HFFc6 (cell line): ENCODE measurements at places on chromosomes 16 and 17. TPM values are rescaled to one million over a fixed set of nuclear protein-coding genes. Genes with fewer than 3 reads are reported as not detected.

DNA sequence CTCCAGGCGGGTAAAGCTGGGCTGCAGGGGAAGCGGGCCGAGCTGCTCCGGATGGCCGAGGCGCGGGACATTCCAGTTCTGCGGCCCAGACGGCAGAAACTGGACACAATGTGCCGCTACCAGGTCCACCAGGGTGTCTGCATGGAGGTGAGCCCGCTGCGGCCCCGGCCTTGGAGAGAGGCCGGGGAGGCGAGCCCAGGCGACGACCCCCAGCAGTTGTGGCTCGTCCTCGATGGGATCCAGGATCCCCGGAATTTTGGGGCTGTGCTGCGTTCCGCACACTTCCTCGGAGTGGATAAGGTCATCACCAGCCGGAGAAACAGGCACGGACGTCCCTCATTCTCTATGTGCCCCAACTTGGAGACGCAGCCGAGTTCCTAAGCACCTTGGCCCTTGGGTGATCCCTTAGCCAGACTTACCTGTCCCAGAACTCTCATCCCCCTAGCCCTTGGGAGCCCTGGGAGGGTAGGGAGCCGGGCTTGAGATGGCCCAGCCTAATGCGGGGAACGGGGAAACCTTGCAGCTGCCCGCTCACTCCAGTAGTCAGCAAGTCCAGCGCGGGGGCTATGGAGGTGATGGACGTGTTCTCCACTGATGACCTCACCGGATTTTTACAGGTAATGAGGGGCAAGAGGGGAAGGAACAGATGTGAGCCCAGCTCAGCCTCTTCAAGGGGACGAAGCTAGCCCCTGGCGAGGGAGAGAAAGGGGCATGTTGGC lies 806 bp downstream of the MRM1 start:
- peaks cover 9% of the 10 kb centered on the region; the same call in 1 of the 2 replicates for H3K36me3 ChIP-seq
- H3K4me3 ChIP-seq: peak overlapping the region; percentile 94
- peaks cover 43% of the 10 kb centered on the region for H3K4me1 ChIP-seq

- DNase-seq: no peak
- H3K4me1 ChIP-seq: peaks cover 6% of the 10 kb centered on the region; the same call in 1 of the 2 replicates
- H3K36me3 ChIP-seq: no peaks in the 10 kb centered on the region; the same call in 1 of the 2 replicates
- H3K27me3 ChIP-seq: no peaks in the 10 kb centered on the region; the same call in none of the 2 replicates
- no peak overlapping the region for H3K4me3 ChIP-seq
- no peak overlapping the region for H3K27ac ChIP-seq
Measured at GRCh38 chr16:89695086-89695874, 6.2 kb downstream of the SPATA2L start.

DNA sequence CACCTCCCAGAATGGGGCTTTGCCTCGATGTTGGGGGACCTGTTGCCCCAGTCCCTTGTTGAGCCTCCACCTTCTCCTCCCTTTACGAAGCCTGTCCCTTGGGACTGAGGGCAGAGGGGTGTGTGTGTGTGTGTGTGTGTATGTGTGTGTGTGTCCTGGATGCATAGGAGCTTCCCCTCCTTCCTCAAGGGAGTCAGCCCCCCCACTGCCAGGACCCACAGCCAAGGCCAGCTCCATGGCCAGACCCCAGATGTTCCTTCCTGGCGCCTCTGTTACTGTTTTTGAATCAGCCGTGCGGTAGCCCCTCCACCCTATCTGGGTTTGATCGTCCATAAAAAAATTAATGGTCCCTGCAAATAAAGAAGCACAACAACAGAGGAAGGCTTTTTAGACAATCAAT lies 17.7 kb upstream of the DOK4 start:
- DNase-seq: no peak
- H3K36me3 ChIP-seq: no peaks in the 10 kb centered on the region
- no peak overlapping the region for H3K4me3 ChIP-seq
- H3K27me3 ChIP-seq: peaks cover 61% of the 10 kb centered on the region

DNA sequence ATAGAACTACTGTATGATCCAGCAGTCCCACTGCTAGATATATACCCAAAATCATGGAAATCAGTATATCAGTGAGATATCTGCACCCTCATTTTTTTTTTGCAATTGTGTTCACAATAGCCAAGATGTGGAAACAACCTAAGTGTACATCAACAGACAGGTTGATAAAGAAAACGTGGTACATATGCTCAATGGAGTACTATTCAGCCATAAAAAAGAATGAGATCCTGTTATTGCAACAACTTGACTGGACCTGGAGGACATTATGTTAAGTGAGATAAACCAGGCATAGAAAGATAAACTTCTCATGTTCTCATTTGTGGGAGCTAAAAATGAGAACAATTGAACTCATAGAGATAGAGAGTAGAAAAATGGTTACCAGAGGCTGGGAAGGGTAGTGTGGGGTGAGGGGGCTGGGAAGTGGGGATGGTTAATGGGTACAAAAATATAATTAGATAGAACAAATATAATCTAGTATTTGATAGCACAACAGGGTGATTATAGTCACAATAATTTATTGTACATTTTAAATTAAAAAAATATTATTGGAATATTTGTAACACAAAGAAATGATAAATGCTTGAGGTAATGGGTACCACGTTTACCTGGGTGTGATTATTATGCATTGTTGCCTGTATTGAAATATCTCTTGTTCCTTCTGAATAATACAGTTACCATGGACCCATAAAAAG lies 7.8 kb upstream of the KRT10 start:
- H3K4me1 ChIP-seq: 0 out of 2 replicates have a peak, but pooled peaks cover 6% of the 10 kb centered on the region
- no peak overlapping the region for H3K4me3 ChIP-seq
- no peak overlapping the region for H3K27ac ChIP-seq
- no peak for DNase-seq

DNA sequence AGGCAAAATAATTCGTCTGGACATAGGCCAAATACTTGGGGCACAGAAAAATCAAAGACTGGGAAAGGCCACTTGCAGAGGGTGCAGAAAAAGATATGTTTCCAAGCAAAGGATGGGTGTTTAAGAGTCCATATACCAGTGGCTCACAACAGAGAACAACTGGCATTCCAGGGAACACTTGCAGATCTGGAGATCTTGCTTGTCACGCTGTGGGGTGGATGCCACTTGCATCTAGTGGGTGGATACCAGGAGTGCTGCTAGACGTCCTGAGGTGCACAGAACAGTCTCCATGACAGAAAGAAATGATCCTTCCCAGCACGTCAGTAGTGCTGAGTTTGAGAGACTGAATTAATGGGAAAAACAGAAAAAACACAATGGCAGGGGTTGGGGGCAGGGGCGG lies 8.4 kb downstream of the CBX8 start:
- H3K36me3 ChIP-seq: no peaks in the 10 kb centered on the region
- H3K4me3 ChIP-seq: no peak overlapping the region
- peaks cover 8% of the 10 kb centered on the region for H3K4me1 ChIP-seq

GRCh38 chr16:83458612-83459011 lies 349.2 kb upstream of the HSBP1 start:
- no peaks in the 10 kb centered on the region; the same call in 1 of the 2 replicates for H3K36me3 ChIP-seq
- H3K27ac ChIP-seq: no peak overlapping the region; the same call in 1 of the 2 replicates
- no peak overlapping the region for H3K4me3 ChIP-seq
- peaks cover 4% of the 10 kb centered on the region for H3K27me3 ChIP-seq

GRCh38 chr16:78485188-78485916 lies 385.9 kb downstream of the WWOX start:
- no peak for DNase-seq
- H3K4me1 ChIP-seq: no peaks in the 10 kb centered on the region
- no peaks in the 10 kb centered on the region; the same call in none of the 2 replicates for H3K27me3 ChIP-seq
- no peak overlapping the region for H3K27ac ChIP-seq
- H3K4me3 ChIP-seq: no peak overlapping the region
- H3K36me3 ChIP-seq: no peaks in the 10 kb centered on the region

- peak overlapping the region; percentile 78 for H3K4me3 ChIP-seq
- H3K27me3 ChIP-seq: peaks cover 8% of the 10 kb centered on the region
- H3K36me3 ChIP-seq: no peaks in the 10 kb centered on the region
- DNase-seq: peak; percentile 69
- H3K4me1 ChIP-seq: peaks cover 15% of the 10 kb centered on the region
Measured at GRCh38 chr16:1019231-1020090, 37.9 kb downstream of the SOX8 start.

DNA sequence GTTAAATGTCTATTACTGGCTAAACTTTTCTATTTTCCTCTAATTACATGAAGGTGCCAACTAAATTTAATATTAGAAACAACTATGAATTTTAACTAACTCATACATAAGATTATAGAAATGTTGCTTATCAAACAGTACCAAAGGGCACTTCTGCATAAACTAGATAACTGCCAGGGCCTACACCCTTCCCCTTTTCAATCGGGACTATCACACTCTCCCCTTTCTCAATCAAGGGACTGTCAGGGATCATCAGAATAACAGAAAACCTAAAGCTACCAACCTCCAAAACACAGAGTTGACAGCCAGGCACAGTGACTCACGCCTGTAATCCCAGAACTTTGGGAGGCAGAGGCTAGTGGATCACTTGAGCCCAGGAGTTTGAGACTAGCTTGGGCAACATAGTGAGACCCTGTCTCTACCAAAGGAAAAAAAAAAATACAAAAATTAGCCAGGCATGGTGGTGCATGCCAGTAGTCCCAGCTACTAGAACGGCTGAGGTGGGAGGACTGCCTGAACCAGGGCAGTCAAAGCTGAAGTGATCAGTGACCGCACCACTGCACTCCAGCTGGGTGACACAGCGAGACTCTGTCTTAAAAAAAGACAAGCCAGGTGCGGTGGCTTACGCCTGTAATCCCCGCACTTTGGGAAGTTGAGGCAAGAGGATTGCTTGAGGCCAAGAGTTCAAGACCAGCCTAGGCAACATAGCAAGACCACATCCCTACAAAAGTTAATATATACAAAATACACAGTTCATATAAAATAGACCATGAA lies 3.2 kb upstream of the PHLPP2 start:
- peaks cover 2% of the 10 kb centered on the region; the same call in 1 of the 2 replicates for H3K27me3 ChIP-seq
- no peak overlapping the region for H3K4me3 ChIP-seq
- H3K36me3 ChIP-seq: peaks cover 31% of the 10 kb centered on the region

DNA sequence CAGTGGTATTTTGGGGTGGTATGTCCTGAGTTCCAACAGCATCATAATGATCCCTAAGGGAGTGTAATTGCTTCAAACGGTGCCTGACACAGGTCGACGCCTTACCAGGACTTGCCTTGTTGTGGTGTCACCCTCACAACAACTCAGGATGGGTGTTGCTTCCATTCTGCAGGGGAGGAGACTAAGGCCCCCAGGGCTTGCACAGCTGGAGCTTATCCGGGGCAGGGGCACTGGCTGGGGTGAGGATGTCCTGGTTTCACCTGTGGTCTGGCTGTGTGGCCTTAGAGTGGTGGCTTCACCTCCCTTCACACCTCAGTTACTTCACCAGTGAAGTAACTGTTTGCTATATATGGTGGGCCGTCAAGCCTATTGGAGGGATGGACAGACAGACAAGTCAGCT lies 23.3 kb downstream of the LLGL2 start:
- no peak overlapping the region for H3K27ac ChIP-seq
- no peak for DNase-seq
- peaks cover 26% of the 10 kb centered on the region for H3K27me3 ChIP-seq
- no peaks in the 10 kb centered on the region for H3K36me3 ChIP-seq
- H3K4me1 ChIP-seq: peaks cover 14% of the 10 kb centered on the region

DNA sequence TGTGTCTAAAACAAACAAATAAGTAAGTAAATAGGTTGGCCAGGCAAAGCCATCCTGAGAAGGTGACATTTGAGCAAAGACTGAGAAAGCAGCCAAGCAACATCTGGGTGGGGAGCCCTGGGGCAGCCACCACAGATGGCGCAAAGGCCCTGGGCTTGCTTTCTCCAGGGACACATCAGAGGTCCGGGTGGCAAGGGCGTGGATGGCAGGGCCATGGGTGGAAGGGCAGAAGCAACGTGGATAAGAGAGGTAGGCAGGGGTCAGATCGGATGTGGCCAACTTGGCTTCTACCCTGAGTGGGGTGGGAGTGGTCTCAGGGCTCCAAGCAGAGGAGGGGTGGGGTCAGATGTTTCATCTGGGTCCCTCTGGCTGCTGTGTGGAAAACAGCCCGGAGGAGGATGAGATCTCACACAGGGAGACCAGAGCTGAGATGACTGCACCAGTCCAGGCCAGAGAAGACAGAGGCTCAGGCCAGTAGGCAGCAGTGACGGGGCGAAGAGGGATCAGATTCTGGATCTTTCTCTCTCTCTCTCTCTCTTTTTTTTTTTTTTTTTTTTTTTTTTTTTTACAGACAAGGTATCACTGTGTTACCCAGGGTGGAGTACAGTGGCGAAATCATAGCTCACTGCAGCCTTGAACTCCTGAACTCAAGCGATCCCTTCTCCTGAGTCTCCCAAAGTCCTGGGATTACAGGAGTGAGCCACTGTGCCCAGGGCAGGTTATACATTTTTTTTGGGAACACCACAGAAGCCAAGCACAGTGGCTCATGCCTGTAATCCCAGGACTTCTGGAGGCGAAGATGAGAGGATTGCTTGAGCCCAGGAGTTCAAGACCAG lies 6.1 kb upstream of the SPN start:
- H3K4me3 ChIP-seq: no peak overlapping the region
- H3K36me3 ChIP-seq: no peaks in the 10 kb centered on the region
- DNase-seq: no peak

DNA sequence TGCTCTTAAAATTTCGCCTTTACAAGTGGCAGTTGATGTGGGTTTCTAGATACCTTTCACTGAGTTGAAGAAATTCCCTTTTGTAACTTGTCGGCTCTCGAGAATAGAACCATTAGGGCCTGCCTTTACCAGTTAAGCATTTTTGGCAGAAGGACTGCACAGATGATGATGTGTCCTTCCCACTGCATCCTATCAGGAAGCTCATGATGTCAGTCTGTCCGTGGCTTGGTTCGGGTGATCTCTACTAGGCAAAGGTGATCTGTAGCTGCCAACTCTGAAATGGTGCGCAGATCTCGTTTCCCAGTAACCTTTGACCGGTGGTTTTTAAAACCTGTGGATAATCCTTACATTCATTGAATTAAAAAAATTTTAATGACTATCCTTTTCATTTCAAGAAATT lies 49.7 kb downstream of the ZNRF1 start:
- peaks cover 28% of the 10 kb centered on the region for H3K4me1 ChIP-seq
- no peaks in the 10 kb centered on the region for H3K27me3 ChIP-seq
- no peak overlapping the region for H3K27ac ChIP-seq

GRCh38 chr16:4496305-4496704 lies 20.1 kb downstream of the HMOX2 start:
- H3K4me3 ChIP-seq: peak overlapping the region; percentile 76
- H3K4me1 ChIP-seq: peaks cover 84% of the 10 kb centered on the region
- H3K36me3 ChIP-seq: peaks cover 30% of the 10 kb centered on the region

GRCh38 chr16:19292186-19292585 lies 6.7 kb downstream of the CLEC19A start:
- no peak overlapping the region for H3K4me3 ChIP-seq
- H3K27me3 ChIP-seq: peaks cover 4% of the 10 kb centered on the region
- DNase-seq: no peak
- no peaks in the 10 kb centered on the region for H3K36me3 ChIP-seq
- H3K4me1 ChIP-seq: no peaks in the 10 kb centered on the region

GRCh38 chr17:61259360-61259759 lies 140.3 kb upstream of the TBX2 start:
- peaks cover 38% of the 10 kb centered on the region for H3K4me1 ChIP-seq
- DNase-seq: no peak
- no peaks in the 10 kb centered on the region for H3K36me3 ChIP-seq
- no peaks in the 10 kb centered on the region for H3K27me3 ChIP-seq
- no peak overlapping the region for H3K4me3 ChIP-seq

MMP25 gene
- 0.05 to 0.11 TPM (median 0.09 TPM) in 3 replicates for total RNA-seq

CLUH gene
- 48.0 to 62.9 TPM (median 52.7 TPM) in 3 replicates for total RNA-seq

PPP1R27 gene
- not detected in 3 replicates for total RNA-seq

KRTAP9-8 gene
- not detected in 2 replicates for total RNA-seq

CES1 gene
- not detected in 3 replicates for total RNA-seq
